ENCODE measurements at places on chromosomes 4 and X.

DNA sequence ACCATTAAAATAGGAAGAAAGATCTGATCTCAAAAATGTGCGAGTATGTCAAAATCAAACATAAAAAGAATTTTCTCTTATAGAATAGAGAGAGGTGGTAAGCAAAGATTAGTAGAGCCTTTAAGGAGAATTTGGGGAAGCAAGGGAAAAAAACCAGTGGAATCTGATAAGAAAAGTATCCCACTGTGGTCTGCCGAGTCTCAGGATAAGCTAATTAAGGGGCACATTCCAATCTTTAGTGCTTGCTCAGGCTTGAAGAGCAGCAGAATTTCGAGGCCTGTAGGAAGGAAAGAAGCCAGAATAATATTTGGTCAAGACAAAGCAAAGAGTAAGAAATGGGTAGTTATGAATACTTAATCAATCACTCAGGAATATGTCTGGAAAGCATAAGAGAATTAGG is 13.0 kb downstream of the STATH start:
- DNase-seq, result no peak
- H3K36me3 ChIP-seq, result no peaks in the 10 kb centered on the region
- H3K27ac ChIP-seq, result no peak overlapping the region
- H3K4me1 ChIP-seq, result no peaks in the 10 kb centered on the region
- H3K27me3 ChIP-seq, result no peaks in the 10 kb centered on the region

- H3K27me3 ChIP-seq, result no peaks in the 10 kb centered on the region
- no peak overlapping the region for H3K4me3 ChIP-seq
- no peak overlapping the region for H3K27ac ChIP-seq
- no peaks in the 10 kb centered on the region for H3K36me3 ChIP-seq
Observed at GRCh38 chrX:71170660-71171059, 26.0 kb downstream of the NLGN3 start.

GRCh38 chr4:41185614-41186592 is 28.4 kb downstream of the APBB2 start:
- no peak for DNase-seq
- no peak overlapping the region for H3K4me3 ChIP-seq
- H3K27ac ChIP-seq, result no peak overlapping the region
- H3K4me1 ChIP-seq, result no peaks in the 10 kb centered on the region

DNA sequence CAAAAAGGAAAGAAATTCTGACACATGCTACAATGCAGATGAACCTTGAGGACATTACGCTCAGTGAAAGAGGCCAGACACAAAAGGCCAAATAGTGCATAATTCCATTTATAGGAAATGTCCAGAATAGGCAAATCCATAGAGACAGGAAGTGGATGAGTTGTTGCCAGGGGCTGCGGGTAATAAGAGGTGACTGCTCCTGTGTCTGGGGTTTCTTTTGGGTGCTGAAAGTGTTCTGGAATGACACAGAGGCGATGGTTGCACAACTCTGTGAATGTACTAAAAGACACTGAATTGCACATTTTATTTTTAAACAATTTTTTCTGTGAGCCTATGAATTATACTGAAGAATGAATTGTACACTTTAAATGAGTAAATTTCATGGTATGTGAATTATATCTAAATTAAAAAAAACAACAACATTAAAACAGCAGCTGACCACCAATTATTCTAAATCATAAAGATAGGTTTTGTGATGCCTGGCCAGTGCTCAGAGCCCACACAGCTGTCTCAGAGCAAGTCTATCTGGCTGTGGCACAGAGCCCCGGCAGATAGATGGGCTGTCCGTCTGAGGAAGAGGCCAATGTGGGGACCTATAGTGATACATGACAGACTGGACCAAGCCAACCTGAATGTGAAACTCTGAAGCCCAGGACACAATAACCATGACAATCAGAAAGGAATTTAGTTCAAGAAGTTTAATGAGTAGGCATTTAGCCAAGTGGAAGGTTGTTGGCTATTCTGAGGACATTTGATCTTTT is 23.5 kb upstream of the IRAK1 start:
- H3K27me3 ChIP-seq, result no peaks in the 10 kb centered on the region
- no peaks in the 10 kb centered on the region for H3K4me1 ChIP-seq
- no peak for DNase-seq
- H3K27ac ChIP-seq, result no peak overlapping the region
- H3K36me3 ChIP-seq, result peaks cover 5% of the 10 kb centered on the region

GRCh38 chrX:65720381-65720964 is 53.0 kb downstream of the MSN start:
- H3K27ac ChIP-seq, result no peak overlapping the region
- H3K36me3 ChIP-seq, result peaks cover 32% of the 10 kb centered on the region
- H3K4me3 ChIP-seq, result peak overlapping the region; percentile 8

- no peaks in the 10 kb centered on the region for H3K27me3 ChIP-seq
- no peaks in the 10 kb centered on the region for H3K4me1 ChIP-seq
- DNase-seq, result no peak
- no peak overlapping the region for H3K4me3 ChIP-seq
- no peaks in the 10 kb centered on the region for H3K36me3 ChIP-seq
Observed at GRCh38 chr4:73575660-73576059, 44.6 kb downstream of the RASSF6 start.

DNA sequence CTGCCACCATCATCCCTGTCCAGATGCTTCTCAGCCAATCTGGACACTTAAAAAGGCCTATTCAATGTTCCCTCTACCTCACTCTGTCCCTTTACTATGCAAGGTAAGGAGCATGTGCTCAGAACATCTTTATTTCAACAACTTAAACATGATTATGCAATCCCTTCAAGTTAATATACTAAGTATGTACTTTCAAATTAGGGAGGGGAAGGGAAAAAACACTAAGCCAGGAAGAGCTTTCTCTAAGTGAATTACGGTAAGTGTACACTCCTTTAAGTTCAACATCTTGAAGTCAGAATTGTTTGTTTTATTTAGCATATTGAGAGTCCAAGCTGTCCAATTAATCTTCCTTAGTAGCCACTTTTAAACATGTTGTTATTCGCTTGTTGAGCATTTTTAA is 14.1 kb downstream of the SLC10A7 start:
- no peak overlapping the region for H3K27ac ChIP-seq
- no peak for DNase-seq
- H3K4me3 ChIP-seq, result no peak overlapping the region

DNA sequence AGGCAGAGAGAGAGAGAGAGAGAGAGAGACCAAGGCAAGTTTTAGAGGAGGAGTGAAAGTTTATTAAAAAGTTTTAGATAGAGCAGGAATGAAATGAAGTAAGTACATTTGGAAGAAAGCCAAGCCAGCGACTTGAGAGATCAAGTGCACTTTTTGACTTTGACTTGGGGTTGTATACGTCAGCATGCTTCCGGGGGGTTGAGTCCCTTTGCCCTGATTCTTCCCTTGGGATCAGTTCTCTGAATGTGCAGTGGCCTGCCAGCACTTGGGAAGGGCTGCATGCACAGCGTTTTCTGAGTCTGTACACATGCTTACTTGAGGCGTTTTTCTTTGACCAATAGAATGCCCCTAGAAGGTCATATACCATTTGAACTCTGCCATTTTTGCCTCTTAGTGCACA is 400.5 kb downstream of the PDGFC start:
- no peaks in the 10 kb centered on the region for H3K4me1 ChIP-seq
- no peak overlapping the region for H3K4me3 ChIP-seq
- no peak for DNase-seq

DNA sequence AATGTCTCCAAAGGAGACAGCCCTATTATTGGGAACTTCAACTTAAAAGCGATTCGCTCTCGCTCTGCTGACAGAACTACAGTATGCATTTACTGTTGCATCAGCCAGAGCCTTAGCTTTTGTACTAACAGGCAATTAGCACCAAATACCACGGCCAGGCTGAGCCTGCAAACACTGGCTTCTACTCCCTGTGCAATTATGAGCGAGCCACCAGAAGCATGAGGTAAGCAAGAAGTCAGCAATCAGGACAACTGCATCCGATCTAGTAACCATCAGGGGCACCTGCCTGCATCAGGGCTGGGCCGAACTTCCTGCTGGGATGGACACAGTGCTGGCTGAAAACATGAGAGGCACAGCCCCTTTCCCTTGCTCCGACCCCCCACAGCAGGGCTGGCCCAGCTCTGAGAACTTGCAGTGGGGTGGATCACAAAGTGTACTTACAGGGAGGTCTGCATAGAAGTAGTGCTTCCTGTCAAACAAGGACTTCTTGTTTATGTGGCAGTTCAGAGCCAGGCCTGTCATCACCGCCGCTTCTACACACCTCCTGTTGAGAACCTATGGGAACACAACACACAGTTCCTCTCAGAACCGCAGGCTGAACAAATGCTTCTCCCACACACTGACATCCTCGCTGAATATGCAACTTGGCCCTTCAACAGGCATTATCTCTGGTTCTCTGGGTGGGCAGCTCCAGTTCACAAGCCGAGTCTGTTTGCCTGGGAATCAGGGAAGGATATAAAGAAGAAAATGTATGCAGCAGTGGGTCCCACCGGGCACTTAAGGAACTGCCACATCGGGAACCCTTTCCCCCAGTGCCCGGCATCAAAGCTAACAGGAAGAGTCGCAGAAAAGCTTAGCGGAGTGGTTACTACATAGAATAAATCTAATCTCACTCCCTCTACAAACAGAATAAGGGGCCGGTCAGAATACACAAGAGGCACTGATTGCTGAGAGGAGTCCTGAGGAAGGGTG is 41.5 kb downstream of the GATB start:
- H3K27ac ChIP-seq, result no peak overlapping the region
- H3K4me1 ChIP-seq, result no peaks in the 10 kb centered on the region
- H3K4me3 ChIP-seq, result no peak overlapping the region
- H3K36me3 ChIP-seq, result no peaks in the 10 kb centered on the region
- H3K27me3 ChIP-seq, result no peaks in the 10 kb centered on the region
- no peak for DNase-seq

- peaks cover 30% of the 10 kb centered on the region for H3K4me1 ChIP-seq
- H3K4me3 ChIP-seq, result no peak overlapping the region
- H3K27ac ChIP-seq, result no peak overlapping the region
- no peaks in the 10 kb centered on the region for H3K36me3 ChIP-seq
Observed at GRCh38 chr4:98653890-98654867, 4.2 kb downstream of the TSPAN5 start.

GRCh38 chr4:140777386-140777785 is 21.2 kb upstream of the TBC1D9 start:
- no peaks in the 10 kb centered on the region for H3K36me3 ChIP-seq
- no peak overlapping the region for H3K27ac ChIP-seq
- no peak for DNase-seq

DNA sequence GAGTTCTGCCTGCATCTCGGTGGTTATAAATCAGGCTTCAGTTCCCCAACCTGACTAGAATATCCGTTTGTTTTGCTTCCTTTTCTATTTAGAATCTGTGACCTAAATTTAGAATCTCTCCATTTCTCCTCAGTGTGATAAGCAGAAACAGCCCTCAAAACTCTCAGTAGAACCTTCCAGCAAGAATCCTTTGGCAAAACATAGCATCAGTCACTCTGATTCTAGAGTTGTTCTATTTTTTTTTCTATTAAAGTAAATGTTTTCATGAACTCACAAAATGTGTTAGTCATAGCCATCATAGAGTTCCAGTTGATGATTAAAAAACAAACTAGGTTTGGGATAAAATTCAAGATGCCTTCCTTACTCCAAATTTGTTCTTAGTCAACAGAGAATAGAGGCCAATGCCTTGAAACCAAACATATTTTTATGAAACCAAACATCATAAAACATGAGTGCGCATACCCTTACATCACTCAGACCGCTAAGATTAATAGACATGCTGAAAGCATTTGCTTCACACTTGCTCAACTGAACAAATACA is 13.2 kb upstream of the C1QTNF7 start:
- H3K4me1 ChIP-seq, result peaks cover 28% of the 10 kb centered on the region
- no peak for DNase-seq
- H3K27ac ChIP-seq, result no peak overlapping the region
- H3K27me3 ChIP-seq, result no peaks in the 10 kb centered on the region
- H3K36me3 ChIP-seq, result no peaks in the 10 kb centered on the region

Measured in CD8-positive, alpha-beta memory T cell (primary cell).